ENCODE measurements at places on chromosomes 2 and 18. TPM values are rescaled to one million over a fixed set of nuclear protein-coding genes. Genes with fewer than 3 reads are reported as not detected.
A peak's percentile ranks its signal among the peaks of the same experiment; 100 is the strongest.

Gene MAPK4
- not detected for polyA plus RNA-seq

DNA sequence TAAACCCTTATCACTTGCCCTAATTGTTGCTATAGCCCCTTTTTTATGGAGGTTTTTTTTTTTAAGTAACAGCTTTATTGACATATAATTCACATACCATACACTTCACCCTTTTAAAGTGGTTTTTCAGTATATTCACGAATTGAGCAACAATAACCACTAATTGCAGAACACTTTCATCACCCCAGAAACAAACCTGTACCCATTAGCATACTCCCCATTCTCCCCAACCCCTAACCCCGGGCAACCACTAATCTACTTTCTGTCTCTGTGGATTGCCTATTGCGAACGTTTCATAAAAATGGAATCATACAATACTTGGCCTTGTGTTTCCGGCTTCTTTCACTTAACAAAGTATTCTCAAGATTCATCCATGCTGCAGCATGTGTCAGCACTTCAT is 213.6 kb downstream of the ATAD2B start:
- no peak for DNase-seq

DNA sequence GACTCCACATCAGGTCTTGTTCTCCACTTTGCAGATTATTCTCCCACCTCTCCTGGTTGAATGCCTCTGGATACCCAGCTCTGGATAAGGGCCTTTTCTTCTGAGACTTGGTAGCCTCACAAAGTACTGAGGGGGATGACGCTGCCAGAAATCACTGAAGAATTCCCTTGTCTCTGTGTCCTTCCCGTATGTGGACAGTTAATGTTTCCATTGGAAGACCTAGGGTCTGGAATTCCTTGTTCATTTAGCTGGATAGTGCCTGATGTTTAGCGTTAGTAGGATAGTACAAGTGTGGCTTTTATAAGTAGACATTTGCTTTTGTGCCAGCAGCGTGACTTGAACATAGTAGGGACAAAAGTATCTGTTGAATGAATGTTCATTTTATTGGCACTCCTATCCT is 76.9 kb downstream of the CLHC1 start:
- no peak for DNase-seq

DNA sequence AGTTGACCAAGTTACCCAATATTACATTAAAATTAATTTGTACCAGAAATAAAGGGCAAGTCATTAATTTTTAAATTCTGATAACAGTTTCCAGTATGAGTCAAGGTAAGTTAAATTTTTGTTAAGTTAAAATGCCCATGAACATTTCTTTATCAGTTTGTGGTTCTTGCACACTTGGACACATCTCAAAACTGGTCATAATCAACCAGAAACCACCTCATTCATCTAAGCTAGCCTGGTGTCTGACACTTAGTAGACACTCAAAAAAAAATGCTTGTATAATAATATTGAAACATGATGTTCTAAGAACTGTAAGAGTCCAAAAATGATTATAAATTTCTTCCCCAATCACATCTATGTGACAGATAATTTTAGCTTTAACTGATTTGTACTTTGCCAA is 62.4 kb downstream of the SATB2 start:
- DNase-seq: no peak

- no peak for DNase-seq
These were observed 83.2 kb downstream of the ZAP70 start for GRCh38 chr2:97796465-97797126.

- DNase-seq: peak; percentile 5
These were observed 38.4 kb downstream of the EIF4E2 start for GRCh38 chr2:232588680-232589585.

Gene SERPINB13
- polyA plus RNA-seq: not detected

DNA sequence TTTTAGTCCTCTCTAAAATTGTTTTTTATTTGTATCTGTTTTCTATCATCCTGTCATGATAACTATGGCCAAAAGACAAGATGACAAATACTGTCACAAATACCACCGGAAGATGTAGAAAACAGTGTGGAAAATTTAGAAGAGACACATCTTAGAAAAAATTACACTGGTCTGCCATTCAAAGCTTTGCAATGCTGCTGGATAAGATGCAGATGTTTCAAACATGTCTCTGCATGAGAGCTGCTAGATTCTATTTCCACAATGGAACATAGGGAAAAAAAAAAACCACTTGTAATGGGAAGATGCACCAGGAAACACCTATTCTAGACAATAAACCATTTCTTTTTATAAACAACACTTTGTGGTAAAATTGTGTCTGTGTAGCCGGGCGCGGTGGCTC is 5.8 kb upstream of the TAF1B start:
- DNase-seq: no peak

Gene ALPI
- polyA plus RNA-seq: not detected

- no peak for DNase-seq
These were observed 2.2 kb downstream of the IRS1 start for GRCh38 chr2:226797289-226797988.

GRCh38 chr2:219001100-219001576 is 7.9 kb upstream of the CRYBA2 start:
- DNase-seq: no peak

GRCh38 chr2:48578313-48578712 is 39.3 kb upstream of the GTF2A1L start:
- DNase-seq: no peak

DNA sequence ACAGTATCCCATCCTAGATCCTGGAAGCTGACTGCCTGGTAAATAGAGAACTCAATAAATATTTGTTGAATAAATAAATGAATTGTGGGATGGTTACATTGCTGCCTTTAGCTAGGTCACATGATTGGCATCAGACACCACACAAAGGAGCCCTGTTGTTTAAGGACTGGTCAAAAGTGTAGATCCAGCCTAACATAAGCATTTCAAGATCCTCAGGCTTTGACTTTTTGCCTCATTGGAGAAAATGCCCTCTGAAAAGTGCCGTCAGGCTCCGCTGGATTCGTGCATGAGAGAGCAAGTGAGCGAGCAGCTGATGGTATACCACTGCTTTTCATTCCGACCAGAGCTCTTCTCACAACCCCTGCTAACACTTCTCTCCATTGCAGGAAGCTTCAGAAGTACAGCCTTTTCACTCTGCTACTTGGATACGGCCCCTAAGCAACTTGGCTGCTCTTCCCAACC is 1.3 kb upstream of the ZNF24 start:
- DNase-seq: no peak

GRCh38 chr18:26867471-26867870 is 2.0 kb upstream of the AQP4 start:
- no peak for DNase-seq

Gene SKA1
- polyA plus RNA-seq: 41.9 TPM

GRCh38 chr2:161965994-161966393 is 108.0 kb downstream of the DPP4 start:
- DNase-seq: no peak

Gene ZNF396
- 1.9 TPM for polyA plus RNA-seq

All from K562 (cell line).